Type B pancreatic cell (in vitro differentiated cells): ENCODE measurements at places on chromosomes 6 and 20. TPM values are rescaled to one million over a fixed set of nuclear protein-coding genes. Genes with fewer than 3 reads are reported as not detected.

DNA sequence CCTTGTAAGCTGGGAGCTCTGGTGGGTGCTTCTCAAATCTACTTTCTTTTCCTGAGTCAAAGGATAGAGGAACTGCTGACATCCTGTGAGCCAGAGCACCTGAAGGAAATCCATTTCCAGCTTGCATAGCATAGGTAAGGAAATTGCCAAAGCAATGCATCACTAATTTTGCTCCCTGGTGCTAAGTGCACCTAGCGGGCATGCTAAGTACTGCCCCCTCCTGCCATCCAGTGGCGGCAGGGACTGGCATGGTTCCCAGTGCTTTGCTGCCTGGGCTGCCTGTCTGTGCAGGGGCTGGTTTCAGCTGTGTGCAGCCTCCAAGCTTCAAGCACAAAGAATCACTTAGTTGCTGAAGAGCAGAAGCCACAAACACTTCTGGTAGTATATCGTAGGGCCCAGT, 63.9 kb downstream of the FARS2 start:
- no peak for DNase-seq
- peaks cover 27% of the 10 kb centered on the region for H3K36me3 ChIP-seq
- no peaks in the 10 kb centered on the region for H3K4me1 ChIP-seq
- H3K27ac ChIP-seq, result no peak overlapping the region
- no peak overlapping the region for H3K4me3 ChIP-seq

DNA sequence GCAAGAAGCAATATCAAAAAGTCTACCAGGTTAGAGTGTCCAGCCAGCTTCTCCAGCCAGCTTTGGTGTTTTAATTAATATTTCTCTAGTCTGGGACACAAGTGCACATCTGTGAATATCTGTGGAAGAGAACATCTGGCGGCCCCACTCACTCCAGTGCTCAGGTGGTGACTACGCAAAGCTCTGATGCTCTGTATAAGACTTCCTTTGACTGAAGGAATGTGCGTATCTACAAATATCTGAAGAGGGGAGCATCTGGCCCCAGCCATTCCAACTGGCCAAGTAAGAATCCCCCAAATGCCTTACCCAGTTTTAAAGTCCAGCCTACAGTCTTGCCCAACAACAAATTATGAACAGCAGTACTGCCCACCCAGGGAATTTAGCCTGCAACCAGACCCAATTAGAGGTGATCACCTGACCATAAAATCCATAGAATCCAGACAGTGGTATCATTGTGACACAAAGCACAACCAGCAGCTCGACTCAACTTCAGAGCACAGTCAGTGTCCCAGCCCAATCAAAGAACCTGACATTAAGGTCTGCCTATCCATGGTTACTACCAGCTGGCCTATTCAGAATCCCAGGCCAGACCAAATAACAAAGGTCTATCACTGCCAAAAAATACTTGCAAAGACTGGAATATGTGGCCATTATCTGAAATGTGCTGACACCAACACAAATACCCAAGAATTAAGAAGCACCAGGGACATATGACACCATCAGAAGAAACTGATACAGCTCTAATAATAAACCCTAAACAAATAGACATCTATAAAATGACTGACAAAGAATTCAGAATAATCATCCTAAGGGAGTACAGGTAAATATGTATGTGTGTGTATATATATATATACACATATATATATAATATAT, 76.1 kb upstream of the MANEA start:
- H3K27me3 ChIP-seq, result no peaks in the 10 kb centered on the region
- H3K4me1 ChIP-seq, result peaks cover 5% of the 10 kb centered on the region
- H3K4me3 ChIP-seq, result no peak overlapping the region
- H3K36me3 ChIP-seq, result no peaks in the 10 kb centered on the region
- no peak overlapping the region for H3K27ac ChIP-seq
- DNase-seq, result no peak

GRCh38 chr20:32962053-32962452, 42.2 kb downstream of the SUN5 start:
- H3K27ac ChIP-seq, result no peak overlapping the region
- peaks cover 4% of the 10 kb centered on the region for H3K27me3 ChIP-seq
- peak; percentile 68 for DNase-seq
- no peaks in the 10 kb centered on the region for H3K36me3 ChIP-seq

GRCh38 chr6:139062932-139063646, 34.5 kb downstream of the ABRACL start:
- no peak for DNase-seq
- no peak overlapping the region for H3K4me3 ChIP-seq
- H3K27me3 ChIP-seq, result peaks cover 3% of the 10 kb centered on the region
- no peaks in the 10 kb centered on the region for H3K36me3 ChIP-seq
- H3K4me1 ChIP-seq, result peaks cover 4% of the 10 kb centered on the region

DNA sequence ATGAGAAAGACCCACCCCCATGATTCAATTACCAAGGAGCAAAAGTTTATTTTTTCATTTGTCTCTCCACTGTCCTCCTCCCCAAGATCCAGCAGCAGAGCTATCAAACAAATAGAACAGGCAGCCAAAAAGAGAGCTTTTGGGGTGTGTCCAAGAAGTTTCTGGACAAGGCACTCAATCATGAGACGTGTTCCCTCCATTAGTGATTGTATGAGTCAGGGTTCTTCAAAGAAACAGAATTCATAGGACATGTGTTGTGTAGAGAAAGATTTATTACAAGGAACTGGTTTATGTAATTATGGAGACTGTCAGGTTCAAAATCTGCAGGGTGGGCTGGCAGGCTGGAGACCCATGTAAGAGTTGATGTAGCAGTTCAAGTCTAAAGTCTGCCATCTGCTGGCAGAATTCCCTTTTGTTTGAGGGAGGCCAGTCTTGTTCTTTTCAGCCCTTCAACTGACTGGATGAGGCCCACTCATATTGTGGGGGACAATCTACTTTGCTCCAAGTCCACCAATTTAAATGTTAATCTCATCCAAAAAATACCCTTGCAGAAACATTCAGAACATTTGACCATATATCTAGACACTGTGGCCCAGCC, 248.1 kb upstream of the OPRM1 start:
- H3K27ac ChIP-seq, result no peak overlapping the region
- no peak for DNase-seq
- no peaks in the 10 kb centered on the region for H3K36me3 ChIP-seq

GRCh38 chr20:63098195-63098810, 91.5 kb upstream of the BHLHE23 start:
- no peak overlapping the region for H3K4me3 ChIP-seq
- no peaks in the 10 kb centered on the region for H3K4me1 ChIP-seq
- no peak overlapping the region for H3K27ac ChIP-seq
- no peaks in the 10 kb centered on the region for H3K36me3 ChIP-seq
- DNase-seq, result no peak
- peaks cover 42% of the 10 kb centered on the region for H3K27me3 ChIP-seq

Gene PTPRK
- 62.8 and 63.4 TPM in 2 replicates for total RNA-seq
